ENCODE measurements at places on chromosomes 6 and 20.

GRCh38 chr20:20772497-20773085 is 60.1 kb upstream of the RALGAPA2 start:
- no peak for DNase-seq

- DNase-seq, result no peak
Observed at GRCh38 chr6:98841621-98842341, 7.4 kb downstream of the POU3F2 start.

GRCh38 chr6:257774-258173 is 34.5 kb upstream of the DUSP22 start:
- no peak for DNase-seq

- no peak for DNase-seq
Observed at GRCh38 chr6:89379281-89379680, 26.8 kb upstream of the UBE2J1 start.

DNA sequence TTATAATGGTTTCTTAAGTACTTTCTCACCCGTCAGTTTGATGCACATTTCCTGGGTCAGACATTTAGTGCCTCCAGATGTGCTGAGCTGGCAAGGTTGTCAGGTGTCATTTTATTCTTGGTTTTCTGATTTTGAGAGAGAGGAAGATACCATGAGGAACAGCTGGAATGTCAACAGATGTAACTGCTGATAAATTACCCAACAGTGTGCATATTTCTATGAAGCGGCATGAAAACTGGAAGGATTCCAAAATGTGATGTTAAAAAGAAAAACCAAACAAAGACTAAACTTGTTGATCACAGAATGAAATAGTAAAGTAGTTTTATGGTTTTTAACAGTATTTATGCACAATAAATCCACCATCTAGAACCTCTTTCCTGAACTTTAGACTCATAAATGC is 447.3 kb downstream of the HDGFL1 start:
- no peak for DNase-seq

DNA sequence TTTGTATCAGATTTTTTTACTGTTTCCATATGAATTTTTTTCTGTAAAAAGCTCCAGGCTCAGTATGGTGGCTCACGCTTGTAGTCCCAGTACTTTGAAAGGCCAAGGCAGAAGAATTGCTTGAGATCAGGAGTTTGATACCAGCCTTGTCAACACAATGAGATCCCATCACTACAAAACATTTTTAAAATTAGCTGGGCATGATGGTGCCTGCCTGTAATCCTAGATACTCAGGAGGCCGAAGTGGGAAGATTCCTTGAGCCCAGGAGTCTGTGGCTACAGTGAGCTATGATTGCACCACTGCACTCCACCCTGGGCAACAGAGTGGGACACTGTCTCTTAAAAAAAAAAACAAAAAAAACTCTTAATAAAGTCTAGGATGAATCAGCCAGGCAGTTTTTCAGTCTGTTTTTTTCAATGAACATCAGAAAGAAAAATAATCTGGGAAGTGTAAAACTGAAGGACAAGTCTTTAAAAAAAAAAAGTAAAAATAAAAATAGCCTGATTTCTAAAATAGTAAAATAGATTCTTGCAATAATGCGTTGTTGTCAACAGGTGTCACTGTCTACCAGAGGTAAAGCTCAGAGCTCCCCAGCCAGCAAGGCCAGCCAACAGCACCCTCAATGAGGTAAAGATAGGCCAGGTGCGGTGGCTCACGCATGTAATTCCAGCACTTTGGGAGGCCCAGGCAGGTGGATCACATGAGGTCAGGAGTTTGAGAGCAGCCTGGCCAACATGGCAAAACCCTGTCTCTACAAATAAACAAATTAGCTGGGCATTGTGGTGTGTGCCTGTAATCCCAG is 9.3 kb upstream of the ATG5 start:
- DNase-seq, result no peak

DNA sequence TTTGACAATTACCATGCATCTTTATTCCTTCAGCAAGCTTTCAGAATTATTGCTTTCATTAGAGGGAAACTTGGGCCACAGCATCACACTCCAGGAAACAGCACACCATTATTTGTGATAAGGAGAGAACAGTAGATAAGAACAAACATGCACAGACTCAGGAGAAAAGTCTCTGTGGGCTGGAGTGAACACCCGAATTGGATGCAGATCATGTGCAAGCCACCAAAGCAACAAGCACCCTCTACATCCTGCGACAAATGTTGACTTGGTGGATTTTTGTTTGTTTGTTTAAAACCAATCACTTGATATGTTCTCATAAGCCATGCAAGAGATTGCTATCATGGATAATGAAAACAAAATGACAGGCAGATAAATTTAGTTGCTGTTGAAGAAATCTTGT is 67.7 kb upstream of the ZFP64 start:
- DNase-seq, result no peak

DNA sequence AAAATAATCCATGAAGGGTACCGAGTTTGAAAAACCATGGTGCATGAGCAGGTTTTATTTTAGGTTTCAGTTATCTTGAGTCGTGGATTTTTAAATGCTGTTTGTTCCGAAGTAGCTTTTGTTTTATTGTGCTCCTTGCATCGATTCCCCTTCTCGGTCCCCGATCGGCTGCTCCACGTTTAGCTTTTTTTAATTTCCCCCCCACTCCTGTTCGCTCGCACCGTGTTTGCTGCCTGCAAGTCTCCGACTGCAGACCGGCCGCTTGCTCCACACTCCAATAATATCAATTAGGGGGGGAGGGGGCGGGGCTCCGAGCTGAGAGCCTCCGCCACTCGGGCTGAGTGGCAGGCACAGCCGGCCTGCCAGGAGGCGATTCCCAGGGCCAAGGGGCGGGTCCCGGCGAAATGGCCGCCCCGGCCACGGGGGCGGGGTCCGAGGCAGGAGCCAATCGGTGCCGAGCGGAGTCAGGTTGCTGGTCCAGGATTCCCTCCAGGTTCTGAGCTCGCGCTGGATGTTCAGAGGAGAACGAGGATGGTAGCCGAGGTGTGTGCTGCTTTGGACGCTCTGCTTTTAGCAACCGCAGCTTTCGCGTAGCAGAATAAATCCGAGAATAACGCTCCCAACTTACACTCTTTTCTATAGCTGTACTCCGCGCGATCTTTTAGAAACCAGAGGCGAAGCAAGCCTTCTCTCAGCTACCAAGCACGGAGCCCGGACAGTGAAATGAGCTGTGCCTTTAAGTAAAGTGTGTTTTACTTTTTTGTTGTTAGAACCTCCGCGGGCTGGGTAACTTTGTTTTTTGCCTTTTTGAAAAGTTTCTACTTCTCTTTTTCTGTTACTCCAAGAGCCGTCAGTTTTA is at the start of gene EPHA7:
TSS of gene EPHA7 (minus strand) at position 256 of the 859 bp plus-strand sequence. CDS start at position 38, 218 bp downstream.
- no peak for DNase-seq

- peak; percentile 69 for DNase-seq
Observed at GRCh38 chr6:33430991-33431879, 11.4 kb downstream of the SYNGAP1 start.

GRCh38 chr6:75204217-75204958 is 1.5 kb downstream of the COL12A1 start:
- no peak for DNase-seq

GRCh38 chr20:60034231-60035110 is 76.2 kb downstream of the CDH26 start:
- DNase-seq, result no peak

DNA sequence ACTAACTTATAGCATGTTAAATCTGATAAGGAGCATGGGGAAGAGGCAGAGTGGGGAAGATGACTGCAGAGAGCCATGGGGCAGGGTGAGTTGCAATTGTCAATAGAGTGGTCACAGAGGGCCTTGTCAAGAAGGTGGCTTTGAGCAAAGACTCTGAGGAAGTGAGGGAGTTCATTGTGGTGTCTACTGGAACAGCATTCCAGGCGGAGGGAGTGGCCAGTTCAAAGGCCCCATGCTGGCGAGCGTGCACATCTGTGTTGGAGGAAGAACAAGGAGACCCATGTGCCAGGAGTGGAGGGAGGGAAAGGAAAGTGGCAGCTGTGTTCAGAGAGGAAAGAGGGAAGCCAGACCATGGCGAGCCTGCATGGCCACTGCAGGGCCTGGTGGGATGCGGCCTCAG is 15.8 kb upstream of the GPR6 start:
- no peak for DNase-seq

All from activated CD8-positive, alpha-beta memory T cell treated with anti-CD3 and anti-CD28 coated beads for 48 hours (primary cell).